Nucleus accumbens (tissue), 56 donors: ENCODE measurements at places on chromosomes 12 and 14.
A peak's percentile ranks its signal among the peaks of the same experiment; 100 is the strongest.

- no peak for DNase-seq
Observed at GRCh38 chr12:47909839-47910465, 5.2 kb upstream of the VDR start.

DNA sequence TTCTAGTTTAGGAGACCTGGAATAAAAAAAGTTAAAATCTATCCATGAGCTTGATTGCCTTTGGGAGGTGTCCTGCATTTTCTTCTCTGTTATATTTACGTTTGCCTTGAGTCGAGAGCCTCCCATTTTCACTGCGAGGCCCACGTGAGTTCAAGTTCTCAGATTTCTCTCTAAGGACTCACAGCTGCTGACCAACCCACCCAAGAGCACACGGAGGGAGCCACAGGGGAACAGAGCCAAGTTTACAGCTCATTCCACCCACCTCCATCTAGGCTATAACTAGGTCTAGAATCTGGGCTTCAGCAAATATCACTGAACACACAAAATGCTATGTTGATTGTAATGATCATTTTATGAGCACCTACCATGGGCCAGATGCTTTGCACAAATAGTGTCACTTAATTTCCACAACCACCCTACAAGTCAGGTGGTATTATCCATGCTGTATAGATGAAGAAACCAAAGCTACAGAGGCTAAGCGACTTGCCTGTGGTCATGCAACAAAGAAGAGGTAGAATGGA lies 16.7 kb downstream of the ALDH1L2 start:
- DNase-seq = no peak

GRCh38 chr12:25377469-25378177 lies 126.9 kb upstream of the KRAS start:
- DNase-seq = no peak

DNA sequence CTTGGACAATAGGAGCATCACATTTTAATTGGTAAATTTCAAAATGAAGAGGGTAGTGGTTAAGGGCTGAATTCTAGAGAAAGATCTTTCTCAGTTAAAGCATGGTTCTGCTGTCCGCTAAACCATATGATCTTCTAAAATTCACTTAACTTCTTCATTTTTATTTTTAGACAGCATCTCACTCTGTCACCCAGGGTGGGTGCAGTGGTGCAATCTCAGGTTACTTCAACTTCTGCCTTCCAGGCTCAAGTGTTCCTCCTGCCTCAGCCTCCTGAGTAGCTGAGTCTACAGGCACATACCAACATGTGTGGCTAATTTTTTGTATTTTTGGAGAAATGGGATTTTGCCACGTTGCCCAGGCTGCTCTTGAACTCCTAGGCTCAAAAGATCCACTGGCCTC lies 226.7 kb upstream of the ABCD2 start:
- DNase-seq = no peak

- DNase-seq = no peak
Observed at GRCh38 chr12:23555825-23556207, 393.7 kb downstream of the SOX5 start.

DNA sequence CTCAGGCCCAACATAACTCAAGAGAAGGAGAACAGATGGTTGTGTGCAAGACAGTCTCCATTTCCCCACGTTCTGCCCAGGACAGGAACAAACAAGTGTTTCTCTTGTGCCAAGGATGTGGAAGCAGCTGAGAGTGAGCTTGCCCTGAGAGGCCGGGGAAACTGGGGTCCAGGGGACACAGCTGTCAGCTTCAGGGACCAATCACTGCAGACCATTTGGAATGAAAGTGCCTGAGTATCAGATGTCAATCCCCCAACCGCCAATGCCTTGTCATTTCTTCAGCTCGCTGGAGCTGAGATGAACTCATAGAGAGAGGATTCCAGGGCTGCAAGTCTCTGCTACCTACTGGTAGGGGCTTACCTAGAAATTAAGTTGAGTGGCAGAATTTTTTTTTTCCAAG lies 71.9 kb upstream of the METAP2 start:
- no peak for DNase-seq

DNA sequence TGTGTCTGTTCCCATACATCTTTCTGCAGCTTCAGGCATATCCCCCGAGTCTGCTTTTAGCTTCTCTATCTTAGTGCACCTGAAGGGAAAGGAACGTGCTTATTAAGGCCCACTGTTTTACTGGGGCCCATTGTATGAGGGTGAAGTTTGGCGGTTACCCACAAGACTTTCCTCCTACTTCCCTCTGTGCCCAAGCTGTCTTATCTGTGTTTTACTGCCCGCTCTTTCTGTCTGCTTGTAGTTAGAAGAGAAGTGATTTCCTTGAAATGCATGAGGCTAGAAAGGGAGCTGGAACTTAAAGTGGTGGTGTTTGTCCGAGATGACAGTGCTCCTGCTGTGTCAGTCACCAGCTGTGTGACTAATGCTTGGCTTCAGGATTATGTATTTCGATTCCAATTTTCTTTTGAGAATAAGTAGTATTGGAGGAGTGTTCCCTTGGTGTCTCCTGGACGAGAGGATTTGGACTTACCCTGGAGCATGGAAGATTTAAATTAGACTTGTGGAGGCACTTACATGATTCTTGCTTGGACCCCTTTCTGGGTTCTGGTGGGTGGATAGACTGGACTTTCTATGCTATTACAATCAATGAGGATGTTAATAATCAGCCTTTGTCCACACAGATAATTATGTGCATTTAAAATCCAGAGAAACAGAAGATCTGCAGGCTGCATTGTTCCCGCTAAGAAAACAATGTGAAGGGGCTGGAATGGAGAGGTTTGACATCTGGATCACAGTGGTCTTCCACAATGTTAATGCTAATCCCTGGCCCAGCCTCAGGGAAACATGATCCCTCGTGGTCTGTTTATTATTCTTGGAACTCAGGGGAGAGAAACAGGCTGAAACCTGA lies 13.9 kb upstream of the KRT86 start:
- DNase-seq = no peak

- DNase-seq = no peak
Observed at GRCh38 chr14:61379639-61380184, 58.3 kb downstream of the PRKCH start.

GRCh38 chr12:54341378-54342300 lies 16.7 kb downstream of the COPZ1 start:
- no peak for DNase-seq

GRCh38 chr12:89105243-89105642 lies 247.1 kb downstream of the DUSP6 start:
- DNase-seq = no peak

DNA sequence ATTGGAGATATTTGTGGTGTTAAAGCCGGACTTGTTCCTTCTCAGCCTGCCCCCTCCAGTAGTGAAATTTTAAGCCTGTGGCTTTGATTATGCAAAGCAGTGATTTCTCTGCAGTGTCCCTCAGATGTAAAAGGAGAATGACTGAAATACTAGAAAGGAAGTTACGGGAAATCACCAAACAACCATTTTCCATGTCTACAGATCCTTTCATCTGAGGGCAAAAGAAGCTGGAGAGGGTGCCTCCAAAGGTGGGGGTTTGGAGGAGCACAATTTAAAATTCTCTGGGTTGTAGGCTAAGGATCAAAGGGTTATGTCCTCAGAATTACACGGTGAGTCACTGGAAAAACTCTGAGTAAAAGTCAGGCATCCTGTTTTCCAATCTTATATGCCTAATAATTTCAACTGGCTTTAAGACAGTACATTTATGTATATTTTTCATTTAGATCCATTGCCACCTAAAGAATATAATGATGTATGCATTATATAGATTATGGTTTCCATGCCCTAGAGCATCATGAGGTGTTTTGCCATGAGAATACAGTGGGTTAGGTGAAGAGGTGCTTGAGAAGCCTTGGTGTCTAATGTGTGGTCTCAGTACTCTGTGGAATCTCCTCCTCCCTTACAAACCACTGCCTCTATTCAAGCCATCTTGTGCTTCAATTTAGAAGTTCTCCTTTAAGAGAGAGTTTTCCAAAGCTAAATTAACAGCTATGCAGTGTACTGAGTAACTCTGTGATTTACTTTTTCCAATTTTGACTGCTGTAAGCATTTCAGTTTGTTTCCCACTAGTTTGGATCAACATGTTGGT lies 362.1 kb downstream of the RAD51B start:
- DNase-seq = no peak

GRCh38 chr12:113456199-113456598 lies 15.5 kb downstream of the LHX5 start:
- no peak for DNase-seq

DNA sequence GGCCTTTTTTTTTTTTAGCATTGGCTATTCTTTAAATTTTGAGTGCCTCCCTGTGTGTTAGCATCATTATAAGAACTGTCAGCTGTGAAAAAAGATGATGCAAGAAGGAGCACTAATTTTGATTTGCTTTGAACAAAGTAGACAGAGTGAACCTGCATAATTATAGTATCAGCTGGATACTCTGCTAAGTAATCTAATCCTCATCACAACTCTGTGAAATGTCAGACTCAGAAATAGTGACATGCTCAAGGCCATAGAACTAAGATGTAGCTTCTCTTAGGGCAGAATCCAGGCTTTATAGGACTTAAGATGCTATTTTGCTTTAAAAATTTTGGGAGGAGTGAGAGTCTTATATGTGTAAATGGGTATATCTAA lies 31.9 kb downstream of the FBXO34 start:
- DNase-seq = no peak

DNA sequence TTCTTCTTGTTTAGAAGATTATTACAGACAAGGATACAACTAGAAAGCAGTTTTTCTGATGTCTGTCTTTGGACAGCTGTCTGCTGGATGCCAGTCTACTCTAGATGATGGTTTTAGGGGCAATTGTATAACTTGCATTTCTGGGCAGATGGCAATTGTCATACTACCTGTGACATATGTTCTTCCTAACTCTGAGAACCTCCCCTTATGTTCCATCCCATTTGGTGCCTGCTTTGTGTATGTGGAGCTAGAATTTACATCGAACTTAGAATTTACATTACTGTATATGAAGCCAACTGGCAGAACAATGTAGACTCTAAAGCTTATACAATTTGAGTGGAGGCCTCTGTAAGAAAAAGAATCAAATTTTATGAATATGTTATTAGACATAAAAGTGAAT lies 430.2 kb upstream of the SEL1L start:
- no peak for DNase-seq

GRCh38 chr12:7719946-7720730 lies 8.9 kb downstream of the DPPA3 start:
- DNase-seq = no peak

DNA sequence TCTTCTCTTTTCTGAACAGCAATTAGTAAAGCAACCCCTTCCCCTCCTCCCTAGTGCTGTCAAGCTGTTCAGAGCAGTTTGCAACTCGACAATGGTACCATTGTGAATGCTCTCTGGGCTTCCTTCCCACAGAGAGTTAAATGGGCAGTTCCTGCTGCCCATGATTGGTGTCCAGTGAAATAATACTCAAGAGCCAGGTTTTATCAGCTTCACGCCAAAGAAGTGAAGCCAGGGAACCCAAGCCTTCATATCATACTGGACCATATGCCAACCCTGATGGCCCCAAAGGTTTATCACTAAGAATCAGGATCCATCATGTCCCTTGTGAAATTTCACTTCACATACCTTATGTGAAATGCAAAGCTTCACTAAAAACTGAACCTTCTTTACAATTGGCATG lies 24.7 kb downstream of the INSM2 start:
- peak; percentile 1 for DNase-seq

GRCh38 chr14:53412819-53413675 lies 259.9 kb upstream of the DDHD1 start:
- DNase-seq = no peak

DNA sequence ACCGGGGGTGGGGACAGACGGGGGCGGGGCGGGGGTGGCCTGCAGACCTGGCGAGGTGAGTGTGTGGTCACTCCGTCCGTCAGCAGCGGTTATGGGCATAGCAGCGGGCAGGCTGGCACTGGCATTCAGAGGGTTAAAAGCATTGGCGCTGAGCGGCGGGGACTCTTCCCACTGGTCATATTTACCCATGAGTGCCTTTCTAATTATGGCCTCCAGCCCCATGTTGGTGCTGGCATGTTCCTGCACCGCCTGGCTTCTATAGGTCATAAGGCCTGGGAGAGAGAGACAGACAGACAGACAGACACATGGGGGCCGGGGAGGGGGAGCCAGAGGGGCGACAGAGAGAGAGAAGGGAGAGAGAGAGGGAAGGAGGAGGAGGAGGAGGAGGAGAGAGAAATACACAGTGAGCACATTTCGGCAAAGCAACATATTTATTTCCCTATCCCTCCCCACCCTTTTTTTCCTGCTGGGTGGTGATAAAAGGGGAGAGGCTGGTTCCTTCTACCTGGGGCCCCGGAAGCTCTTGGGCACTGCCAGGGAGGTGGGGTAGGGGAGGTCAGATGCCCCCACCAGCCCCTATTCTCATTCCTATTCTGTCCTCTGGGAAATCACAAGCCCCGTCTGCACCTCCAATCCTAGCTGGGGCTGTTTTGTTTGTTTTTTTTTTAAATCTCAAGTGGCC lies 32.6 kb downstream of the RFLNA start:
- no peak for DNase-seq

GRCh38 chr12:42603246-42603990 lies 13.9 kb upstream of the PRICKLE1 start:
- no peak for DNase-seq

GRCh38 chr12:95700316-95700785 lies 90.2 kb downstream of the NTN4 start:
- DNase-seq = no peak

DNA sequence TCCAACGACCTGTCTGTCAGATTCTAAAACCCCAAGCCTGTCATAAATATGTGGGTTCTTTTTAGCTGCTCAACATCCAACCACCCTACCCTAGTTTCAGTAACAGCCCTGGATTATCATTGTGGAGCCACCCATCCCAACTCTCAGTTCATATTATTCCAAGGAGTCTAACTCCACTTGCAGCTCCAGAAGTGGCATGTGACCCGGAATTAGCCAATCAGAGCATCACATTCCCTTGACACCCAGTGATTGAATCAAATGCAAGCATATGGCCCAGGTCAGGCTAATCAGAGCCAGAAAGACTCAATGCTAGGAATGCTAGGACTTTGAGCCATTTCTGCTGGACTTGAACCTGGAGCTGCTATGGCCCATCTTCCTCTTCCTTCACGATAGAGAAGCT lies 17.1 kb upstream of the HSP90B1 start:
- DNase-seq = no peak

- DNase-seq = no peak
Observed at GRCh38 chr14:32370714-32371113, 41.6 kb downstream of the AKAP6 start.

GRCh38 chr12:20476551-20476950 lies 108.2 kb downstream of the PDE3A start:
- DNase-seq = no peak

DNA sequence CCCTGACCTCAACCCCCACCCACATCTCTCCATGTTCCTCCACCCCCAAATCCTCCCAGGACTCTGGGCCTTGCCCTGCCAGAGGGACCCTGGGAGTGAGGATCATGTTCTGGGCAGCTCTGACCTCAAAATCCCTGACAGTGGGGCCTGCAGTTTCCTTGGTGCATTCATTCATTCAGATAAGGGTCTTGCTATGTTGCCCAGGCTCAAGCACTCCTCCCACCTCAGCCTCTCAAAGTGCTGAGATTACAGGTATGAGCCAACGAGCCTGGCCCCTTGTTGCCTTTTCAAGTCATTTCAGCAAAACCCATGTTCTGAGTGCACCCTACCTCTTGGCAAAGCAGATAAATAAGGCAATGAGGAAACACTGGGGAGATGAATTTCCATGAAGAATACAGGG lies 29.6 kb downstream of the ARL6IP4 start:
- no peak for DNase-seq

- DNase-seq = no peak
Observed at GRCh38 chr12:98741556-98742265, 96.6 kb downstream of the APAF1 start.
